ENCODE measurements at places on chromosomes 11 and 22.

DNA sequence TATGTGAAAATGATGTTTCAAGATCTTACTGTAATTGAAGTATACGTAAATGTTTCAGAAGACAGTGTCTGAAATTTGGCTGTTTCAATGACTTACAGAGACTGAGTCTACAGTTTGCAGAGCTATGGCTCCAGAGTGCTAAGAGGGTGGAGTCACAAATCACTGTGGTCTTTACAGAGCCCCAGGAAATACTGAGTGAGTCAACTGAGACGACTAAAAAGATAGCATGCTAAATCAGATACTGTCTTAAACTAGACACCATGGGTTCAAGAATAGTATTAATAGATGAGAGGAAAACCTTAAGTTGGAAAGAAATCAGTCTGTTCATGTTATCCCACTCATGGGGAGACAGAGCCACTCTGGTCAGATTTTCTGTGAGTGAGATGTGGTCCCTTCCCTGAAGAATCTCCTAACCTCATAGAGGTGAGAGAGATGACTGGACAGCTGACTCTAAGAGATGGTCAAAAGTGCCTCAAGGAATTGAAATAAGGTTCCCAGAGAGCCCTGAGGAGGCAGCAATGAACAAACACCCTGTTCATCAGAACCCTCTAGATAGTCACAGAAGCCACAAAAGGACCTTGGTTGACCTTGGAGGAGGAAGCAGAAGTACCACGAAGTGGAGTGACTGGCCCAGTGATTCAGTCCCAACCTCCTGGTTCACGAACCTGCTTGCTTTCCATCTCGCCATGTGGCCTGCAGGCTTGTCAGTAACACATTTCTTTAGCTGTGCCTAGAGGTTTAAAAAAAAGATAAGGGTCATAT is 30.2 kb downstream of the C11orf91 start:
- no peak for DNase-seq

- no peak for DNase-seq
Observed at GRCh38 chr11:43992183-43992582, 49.7 kb downstream of the C11orf96 start.

DNA sequence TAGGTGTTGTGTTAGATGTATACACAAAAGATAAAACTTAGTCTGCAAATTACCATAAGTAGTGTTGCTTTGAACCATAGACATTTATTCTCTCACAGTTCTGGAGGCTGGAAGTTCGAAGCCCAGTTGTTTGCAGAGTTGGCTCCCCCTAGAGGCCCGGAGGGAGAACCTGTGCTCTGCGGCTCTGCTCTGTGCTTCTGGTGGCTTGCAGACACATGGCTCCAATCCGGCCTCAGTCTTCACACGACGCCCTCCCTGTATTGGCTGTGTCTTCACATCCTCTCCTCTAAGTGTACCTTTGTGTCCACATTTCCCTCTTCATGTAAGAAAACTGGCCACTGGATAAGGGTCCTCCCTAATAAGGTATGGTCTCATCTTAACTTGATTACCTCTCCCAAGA is 128.4 kb downstream of the OPCML start:
- no peak for DNase-seq

- no peak for DNase-seq
Observed at GRCh38 chr11:42951266-42951665, 360.5 kb upstream of the API5 start.

- no peak for DNase-seq
Observed at GRCh38 chr22:26432619-26433311, 3.7 kb downstream of the ASPHD2 start.

GRCh38 chr11:131909426-131910177 is 539.2 kb downstream of the NTM start:
- no peak for DNase-seq
